ENCODE measurements at places on chromosomes 1 and 21. TPM values are rescaled to one million over a fixed set of nuclear protein-coding genes. Genes with fewer than 3 reads are reported as not detected.
A peak's percentile ranks its signal among the peaks of the same experiment; 100 is the strongest.

The LPAR3 gene
- total RNA-seq = not detected

- no peak overlapping the region for H3K4me3 ChIP-seq
- no peaks in the 10 kb centered on the region for H3K36me3 ChIP-seq
- no peaks in the 10 kb centered on the region for H3K27me3 ChIP-seq
- H3K27ac ChIP-seq = no peak overlapping the region
- no peaks in the 10 kb centered on the region for H3K4me1 ChIP-seq
Measured at GRCh38 chr1:35666216-35666615, 24.9 kb upstream of the PSMB2 start.

The CADM3 gene
- total RNA-seq = 7.0 TPM

The ZMYM1 gene
- total RNA-seq = 4.6 TPM

The PODN gene
- 245 TPM for total RNA-seq

GRCh38 chr1:51331206-51332100, 1.1 kb upstream of the TTC39A start:
- no peaks in the 10 kb centered on the region for H3K36me3 ChIP-seq

The INTS7 gene
- total RNA-seq = 10.5 TPM

The WLS gene
- total RNA-seq = 29.9 TPM

The SYT11 gene
- total RNA-seq = 17.7 TPM

The TP73 gene
- total RNA-seq = not detected

- H3K36me3 ChIP-seq = no peaks in the 10 kb centered on the region
- peak overlapping the region; percentile 51 for H3K27ac ChIP-seq
- no peak overlapping the region for H3K4me3 ChIP-seq
- H3K27me3 ChIP-seq = no peaks in the 10 kb centered on the region
Measured at GRCh38 chr1:2381741-2382620, 9.4 kb downstream of the MORN1 start.

The CRP gene
- total RNA-seq = 3.8 TPM

DNA sequence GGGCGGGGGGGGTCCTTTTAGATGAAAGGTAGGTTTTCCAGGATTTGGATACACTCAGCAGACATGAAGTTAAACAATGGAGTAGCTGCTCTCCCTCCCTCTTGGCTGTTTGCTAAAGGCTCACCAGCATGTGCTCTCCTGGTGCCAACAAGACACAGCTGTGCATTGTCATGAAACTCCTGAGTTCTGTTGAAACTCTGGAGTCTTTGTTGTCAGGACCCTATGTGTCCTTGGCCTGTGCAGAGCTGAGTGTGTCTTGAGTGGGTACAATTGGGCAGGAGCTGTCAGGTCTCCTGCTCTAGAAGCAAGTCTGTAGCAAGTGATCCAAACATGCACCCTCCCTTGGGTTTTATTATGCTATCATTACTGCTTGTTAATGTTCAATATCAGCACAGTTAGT, 12.7 kb downstream of the TBX19 start:
- H3K4me3 ChIP-seq = no peak overlapping the region
- H3K36me3 ChIP-seq = peaks cover 4% of the 10 kb centered on the region
- DNase-seq = no peak
- no peak overlapping the region for H3K27ac ChIP-seq

DNA sequence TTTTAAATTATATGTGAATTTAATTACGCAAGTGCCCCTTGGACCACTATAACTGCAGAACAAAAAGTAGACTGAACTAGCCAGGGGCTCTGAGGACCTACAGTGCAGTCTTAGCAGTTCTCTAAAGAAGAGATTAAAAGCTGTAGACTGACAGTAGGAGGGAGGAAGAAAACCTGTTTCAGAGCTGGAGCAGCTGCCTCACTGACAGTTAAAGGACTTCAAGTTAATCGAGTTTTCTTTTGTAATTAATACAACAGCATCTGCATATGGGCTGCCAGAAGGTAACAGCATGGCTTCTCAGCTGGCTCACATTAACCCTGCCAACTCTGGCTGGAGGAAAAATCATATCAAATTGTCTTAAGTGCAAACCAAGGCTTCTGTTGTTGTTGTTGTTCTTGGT, 19.9 kb downstream of the DSTYK start:
- H3K27ac ChIP-seq = no peak overlapping the region
- H3K27me3 ChIP-seq = no peaks in the 10 kb centered on the region
- no peak overlapping the region for H3K4me3 ChIP-seq
- H3K36me3 ChIP-seq = no peaks in the 10 kb centered on the region
- no peaks in the 10 kb centered on the region for H3K4me1 ChIP-seq
- no peak for DNase-seq

- no peaks in the 10 kb centered on the region for H3K36me3 ChIP-seq
- H3K27me3 ChIP-seq = no peaks in the 10 kb centered on the region
- no peak overlapping the region for H3K27ac ChIP-seq
- no peak overlapping the region for H3K4me3 ChIP-seq
- DNase-seq = no peak
Measured at GRCh38 chr1:225888289-225888897, 553 bp downstream of the LEFTY1 start.

The VSIG8 gene
- total RNA-seq = not detected

GRCh38 chr1:70475023-70475422, 64.0 kb downstream of the CTH start:
- no peak overlapping the region for H3K4me3 ChIP-seq
- no peaks in the 10 kb centered on the region for H3K4me1 ChIP-seq
- no peaks in the 10 kb centered on the region for H3K27me3 ChIP-seq
- no peak for DNase-seq
- no peaks in the 10 kb centered on the region for H3K36me3 ChIP-seq
- H3K27ac ChIP-seq = no peak overlapping the region

DNA sequence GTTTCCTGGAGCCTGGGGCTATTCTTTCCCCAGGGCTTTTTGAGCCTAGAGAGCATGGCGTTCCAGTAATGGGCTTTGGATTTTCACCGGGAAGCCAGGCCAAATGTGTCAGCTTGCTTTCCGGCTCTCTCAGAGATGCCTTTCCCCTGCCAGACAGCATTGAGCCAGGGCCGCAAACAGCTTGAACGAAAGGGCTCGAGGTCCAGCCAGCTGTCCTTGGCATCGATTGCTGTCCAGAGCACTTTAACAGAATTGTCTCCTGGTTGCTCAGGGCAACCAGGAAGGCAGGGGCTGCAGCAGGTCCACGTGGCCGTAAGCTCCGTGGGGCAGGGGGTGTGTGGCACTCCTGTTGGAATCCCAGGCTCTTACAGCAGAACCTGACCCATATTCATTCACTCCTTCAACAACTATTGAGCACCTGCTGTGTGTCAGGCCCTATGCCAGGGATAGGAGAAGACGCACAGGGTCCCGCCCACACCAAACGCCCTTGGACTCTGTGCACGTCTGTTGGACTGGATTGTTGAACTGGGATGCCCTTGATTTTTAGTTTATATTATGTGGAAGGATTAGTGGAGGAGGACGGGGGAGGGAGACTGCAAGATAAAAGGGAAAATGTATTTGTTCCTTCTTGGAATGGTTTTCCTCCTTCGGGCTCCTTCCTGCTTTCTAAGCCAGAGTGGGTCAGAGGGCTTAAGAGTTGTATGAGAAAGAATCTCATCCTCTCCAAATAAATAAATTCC, 38.7 kb upstream of the EFHD2 start:
- no peaks in the 10 kb centered on the region for H3K27me3 ChIP-seq
- no peak overlapping the region for H3K4me3 ChIP-seq
- no peaks in the 10 kb centered on the region for H3K4me1 ChIP-seq
- H3K27ac ChIP-seq = no peak overlapping the region
- H3K36me3 ChIP-seq = no peaks in the 10 kb centered on the region

The ARMH1 gene
- not detected for total RNA-seq

GRCh38 chr1:35475356-35475755, 81.8 kb downstream of the KIAA0319L start:
- peaks cover 47% of the 10 kb centered on the region for H3K36me3 ChIP-seq
- no peaks in the 10 kb centered on the region for H3K4me1 ChIP-seq
- no peaks in the 10 kb centered on the region for H3K27me3 ChIP-seq
- DNase-seq = no peak
- H3K27ac ChIP-seq = no peak overlapping the region
- H3K4me3 ChIP-seq = no peak overlapping the region

DNA sequence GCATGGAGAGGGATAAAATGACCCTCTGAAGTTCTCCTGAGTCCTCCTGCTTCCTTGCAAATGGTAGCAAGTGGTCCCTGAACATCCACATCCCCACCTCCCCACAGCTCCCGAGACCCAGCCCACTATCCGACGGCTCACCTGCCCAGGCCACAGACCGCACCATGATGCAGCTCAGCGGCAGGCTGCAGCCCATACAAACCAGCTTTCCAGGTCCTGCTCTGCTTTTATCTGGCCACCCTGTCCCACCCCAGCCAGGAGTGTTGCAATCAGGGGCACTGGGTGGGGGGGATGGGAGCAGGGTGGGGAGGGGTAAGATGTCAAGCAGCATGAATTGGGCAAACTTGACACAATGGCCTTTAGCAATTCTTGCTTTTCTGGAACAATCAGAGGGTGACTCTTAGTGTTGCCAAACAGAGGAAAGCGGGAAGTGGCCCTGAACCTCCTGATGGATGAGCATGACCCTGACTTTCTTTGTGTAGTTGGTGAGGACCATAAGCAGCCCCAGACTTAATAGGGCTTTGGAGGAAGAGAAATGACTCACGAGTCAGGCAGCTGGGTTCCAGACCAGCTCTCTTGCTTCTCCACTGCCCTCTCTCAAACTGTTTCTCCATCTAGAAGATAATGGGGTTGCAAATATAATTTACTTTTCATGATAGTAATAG, at the start of gene CHIT1:
Gene CHIT1, minus strand, starts transcription at position 203 of the 665 bp plus-strand sequence. Its CDS starts 37 bp downstream, at position 166.
- H3K4me3 ChIP-seq = no peak within 1 kb of the TSS
- H3K27me3 ChIP-seq = peaks cover 5% of the 10 kb centered on the region
- no peaks in the 10 kb centered on the region for H3K4me1 ChIP-seq
- H3K27ac ChIP-seq = no peak within 1 kb of the TSS

DNA sequence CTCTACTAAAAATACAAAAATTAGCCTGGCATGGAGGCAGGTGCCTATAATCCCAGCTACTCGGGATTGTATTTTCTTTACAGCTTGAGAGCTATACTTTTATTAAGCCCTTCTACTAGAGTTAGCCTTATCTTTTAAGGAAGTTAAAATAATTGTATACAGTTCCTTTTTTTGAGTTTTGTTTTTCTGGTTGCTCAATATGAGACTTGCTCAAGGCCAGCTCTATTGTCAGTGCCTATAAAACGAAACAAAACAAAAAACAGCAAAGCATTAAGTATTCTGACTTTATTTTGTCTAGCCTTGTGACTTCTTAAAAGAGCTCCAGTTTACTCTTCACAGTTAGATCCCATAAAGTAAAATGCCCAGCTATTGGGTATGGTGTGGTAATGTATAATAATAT, 17.2 kb downstream of the PKN2 start:
- no peaks in the 10 kb centered on the region for H3K4me1 ChIP-seq
- DNase-seq = no peak
- no peak overlapping the region for H3K27ac ChIP-seq
- no peaks in the 10 kb centered on the region for H3K27me3 ChIP-seq

DNA sequence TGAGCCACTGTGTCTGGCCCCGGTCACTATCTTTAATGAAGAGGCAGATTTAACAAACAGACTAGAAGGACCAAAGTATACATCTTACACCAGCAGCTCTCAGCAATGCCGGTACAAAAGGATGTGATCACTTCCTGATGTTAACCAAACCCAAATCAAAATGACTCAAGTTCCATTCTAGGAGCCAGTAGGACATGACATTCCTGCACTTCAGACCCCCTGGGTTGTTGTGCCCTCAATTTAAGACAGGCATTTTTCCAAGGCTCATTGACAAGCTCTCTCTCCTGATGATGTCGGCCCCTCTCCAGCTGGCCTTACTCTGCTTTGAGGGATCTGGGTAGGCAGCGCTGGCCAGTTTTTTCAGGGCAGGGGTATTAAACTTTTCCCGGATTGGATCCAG, 35.1 kb downstream of the YARS1 start:
- no peak overlapping the region for H3K4me3 ChIP-seq
- H3K27me3 ChIP-seq = no peaks in the 10 kb centered on the region
- no peak overlapping the region for H3K27ac ChIP-seq
- H3K36me3 ChIP-seq = peaks cover 82% of the 10 kb centered on the region

DNA sequence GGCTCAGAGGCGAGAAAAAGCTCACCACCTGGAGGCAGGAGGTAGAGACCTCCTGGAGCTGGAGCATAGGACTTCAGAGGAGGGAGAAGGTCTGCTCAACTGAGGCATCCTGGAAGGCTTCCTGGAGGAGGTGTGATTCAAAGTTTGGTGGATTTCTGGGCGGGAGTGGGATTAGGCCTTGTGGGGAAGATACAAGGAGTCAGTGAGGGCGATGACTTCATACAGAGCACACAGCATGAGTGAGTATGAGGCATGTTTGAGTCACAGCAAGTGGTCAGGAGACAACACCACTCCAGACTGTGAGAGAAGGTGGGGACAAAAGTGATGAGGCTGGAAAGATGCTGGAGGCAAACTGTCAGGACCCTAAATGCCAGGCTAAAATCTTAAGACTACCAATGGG, 77.6 kb downstream of the MATN1 start:
- no peak overlapping the region for H3K27ac ChIP-seq
- no peaks in the 10 kb centered on the region for H3K36me3 ChIP-seq
- H3K4me1 ChIP-seq = no peaks in the 10 kb centered on the region
- H3K27me3 ChIP-seq = no peaks in the 10 kb centered on the region
- H3K4me3 ChIP-seq = no peak overlapping the region

- DNase-seq = no peak
- no peak overlapping the region for H3K4me3 ChIP-seq
- no peaks in the 10 kb centered on the region for H3K4me1 ChIP-seq
- no peak overlapping the region for H3K27ac ChIP-seq
- H3K27me3 ChIP-seq = no peaks in the 10 kb centered on the region
Measured at GRCh38 chr21:42564561-42564971, 50.9 kb downstream of the SLC37A1 start.

The OR2T33 gene
- not detected for total RNA-seq

DNA sequence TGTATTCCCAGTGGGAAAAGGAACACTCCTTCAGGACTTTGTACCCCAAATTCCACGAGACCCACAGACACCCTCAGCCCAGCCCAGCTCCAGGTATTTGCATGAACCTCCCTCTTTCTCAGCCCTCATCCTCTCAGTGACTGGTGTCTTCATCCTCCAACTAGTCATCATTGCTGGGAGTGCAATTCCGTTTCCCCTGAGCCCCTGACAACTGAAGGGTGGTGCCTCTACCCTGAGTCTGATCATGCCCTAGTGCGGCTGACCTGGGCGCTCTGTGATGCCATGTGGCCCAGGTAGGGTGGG, 3.8 kb upstream of the ZNF692 start:
- H3K27ac ChIP-seq = peak overlapping the region; percentile 70
- no peak for DNase-seq
- H3K4me1 ChIP-seq = peaks cover 8% of the 10 kb centered on the region
- no peaks in the 10 kb centered on the region for H3K27me3 ChIP-seq

The MTARC1 gene
- total RNA-seq = 2.2 TPM

The FMO1 gene
- total RNA-seq = not detected

- no peaks in the 10 kb centered on the region for H3K4me1 ChIP-seq
- H3K27me3 ChIP-seq = no peaks in the 10 kb centered on the region
- peaks cover 4% of the 10 kb centered on the region for H3K36me3 ChIP-seq
Measured at GRCh38 chr1:65398083-65398482, 22.4 kb upstream of the LEPR start.

Data from ascending aorta (tissue), 2 donors.